ENCODE measurements at places on chromosomes 12 and 14.

DNA sequence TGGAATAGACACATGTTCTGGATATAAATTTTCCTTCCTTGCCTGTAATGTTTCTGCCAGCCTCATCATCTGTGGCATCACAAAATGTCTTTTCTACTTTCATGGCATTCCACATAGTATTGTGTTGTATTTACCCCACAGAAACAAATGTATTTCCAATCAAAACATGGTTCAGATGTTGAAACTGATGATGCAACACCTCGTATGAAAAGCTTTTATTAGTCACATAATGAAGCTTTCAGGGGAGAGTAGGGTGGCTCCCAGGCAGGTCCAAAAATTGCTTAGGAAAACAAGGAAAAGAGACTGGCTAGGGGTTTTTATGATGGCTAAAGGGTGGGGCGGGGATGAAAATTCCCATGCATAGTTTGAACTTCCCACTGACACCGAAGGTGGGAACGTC, 29.1 kb upstream of the ZNF641 start:
- no peak for DNase-seq

DNA sequence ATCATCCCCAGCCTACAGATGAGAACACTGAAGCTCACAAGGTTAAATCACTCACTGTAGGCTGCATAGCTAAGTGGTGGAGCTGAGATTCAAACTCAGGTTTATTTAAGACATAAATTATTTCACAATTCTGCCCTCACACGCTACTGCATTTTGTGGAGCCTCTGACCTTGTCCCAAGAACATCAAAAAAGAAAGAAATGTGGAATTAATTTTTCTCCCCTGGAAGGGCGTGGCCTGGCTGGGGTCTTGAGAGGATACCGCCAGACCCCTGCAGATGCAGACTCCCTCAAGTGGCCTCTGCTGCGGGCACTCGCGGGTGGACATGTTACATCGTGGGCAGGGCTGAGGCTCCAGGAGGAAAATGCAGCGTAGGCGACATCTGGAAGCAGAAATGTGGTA, 40.6 kb downstream of the LTBP2 start:
- no peak for DNase-seq

DNA sequence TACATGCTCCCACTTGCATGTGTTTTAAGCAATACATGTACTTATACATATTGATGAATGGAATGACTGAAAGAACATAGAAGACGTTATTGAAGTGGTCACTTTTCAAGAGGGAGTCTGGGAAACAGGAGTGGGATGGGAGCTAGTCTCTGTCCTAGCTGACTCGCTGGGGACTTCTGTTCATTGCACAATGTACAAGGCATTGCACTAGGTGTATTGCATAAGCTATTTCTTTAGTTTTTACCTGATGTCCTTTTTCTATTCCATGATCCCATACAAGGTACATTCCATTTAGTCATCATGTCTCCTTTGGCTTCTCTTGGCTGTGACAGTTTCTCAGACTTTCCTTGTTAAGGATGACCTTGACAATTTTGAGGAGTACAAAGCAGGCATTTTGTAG, 4.0 kb upstream of the MYO1H start:
- no peak for DNase-seq

- no peak for DNase-seq
Observed at GRCh38 chr14:75648066-75648838, 12.4 kb downstream of the ERG28 start.

DNA sequence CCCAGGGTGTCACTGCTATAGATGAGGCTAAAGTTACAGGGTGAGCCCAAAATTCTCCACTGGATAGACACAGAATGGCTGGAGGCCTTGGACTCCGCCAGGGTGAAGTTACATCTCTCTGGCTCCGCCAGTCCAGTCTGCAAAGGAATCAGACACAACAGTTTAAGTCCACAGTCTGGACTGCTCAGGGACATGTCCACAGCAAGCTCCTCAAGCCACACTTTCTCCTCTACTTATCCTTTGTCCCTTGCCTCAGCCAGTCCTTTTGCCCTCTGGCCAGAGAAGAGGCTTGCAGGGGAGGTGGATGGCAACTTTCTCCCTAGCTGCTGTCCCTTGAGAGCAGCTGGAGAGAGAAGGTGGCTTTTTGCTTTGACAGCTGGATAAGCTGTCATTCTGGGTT, 28.0 kb downstream of the PTPRB start:
- DNase-seq: no peak

- DNase-seq: no peak
Observed at GRCh38 chr14:32509632-32510187, 180.6 kb downstream of the AKAP6 start.

- DNase-seq: no peak
Observed at GRCh38 chr14:67883717-67884116, 64.1 kb downstream of the RAD51B start.

DNA sequence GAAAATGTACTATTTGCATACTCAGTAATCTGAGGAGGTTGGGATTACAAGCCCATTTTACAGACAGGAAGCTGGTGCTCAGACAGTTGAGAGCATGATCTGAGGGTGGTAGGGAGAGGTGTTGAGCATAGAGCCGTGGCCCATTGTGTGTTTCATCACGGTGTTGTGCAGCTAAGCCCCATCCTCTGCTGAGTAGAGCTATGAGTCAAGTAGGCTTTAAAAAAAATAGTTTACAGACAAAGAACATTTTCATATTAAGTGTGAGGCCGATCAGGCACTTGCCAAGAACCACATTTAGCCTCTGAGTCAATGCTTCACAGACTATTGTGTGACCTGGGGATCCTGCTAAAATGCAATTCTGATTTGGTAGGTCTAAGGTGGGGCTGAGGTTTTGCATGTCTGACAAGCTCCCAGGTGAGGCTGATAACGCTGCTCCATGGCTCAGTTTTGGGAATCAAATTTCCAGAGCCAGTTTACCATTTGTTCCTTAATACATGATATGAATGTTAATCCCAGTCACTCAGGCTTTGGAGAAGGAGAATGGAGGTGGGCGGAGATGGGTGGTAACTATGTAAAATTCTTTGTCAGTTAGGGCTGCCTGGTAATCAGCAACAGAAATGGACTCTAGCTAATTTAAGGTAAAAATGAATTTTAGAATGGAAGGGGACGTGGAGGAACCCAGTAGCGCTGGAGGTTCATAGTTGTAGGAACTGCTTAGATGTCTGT, 22.2 kb downstream of the ZNF664 start:
- DNase-seq: no peak

DNA sequence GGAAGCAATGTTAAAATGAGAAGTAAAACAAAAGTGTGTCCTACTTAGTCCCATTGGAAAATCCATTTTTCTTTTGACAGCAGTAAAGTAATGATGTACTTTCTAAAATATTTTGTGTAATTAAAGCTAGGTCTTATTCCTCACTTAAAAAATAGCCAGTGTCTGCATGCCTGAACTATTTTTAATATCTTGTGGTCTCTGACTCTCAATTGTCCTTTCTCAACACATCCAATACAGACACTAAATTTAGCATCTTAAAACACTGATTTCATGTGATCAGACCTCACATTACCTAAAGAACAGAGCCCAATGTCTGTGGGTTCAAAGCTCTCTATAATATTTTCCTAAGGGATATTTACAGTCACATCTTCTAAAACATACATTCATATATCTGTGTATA, 108.0 kb downstream of the DERA start:
- no peak for DNase-seq

- DNase-seq: no peak
Observed at GRCh38 chr12:49872381-49872780, 29.5 kb upstream of the BCDIN3D start.

DNA sequence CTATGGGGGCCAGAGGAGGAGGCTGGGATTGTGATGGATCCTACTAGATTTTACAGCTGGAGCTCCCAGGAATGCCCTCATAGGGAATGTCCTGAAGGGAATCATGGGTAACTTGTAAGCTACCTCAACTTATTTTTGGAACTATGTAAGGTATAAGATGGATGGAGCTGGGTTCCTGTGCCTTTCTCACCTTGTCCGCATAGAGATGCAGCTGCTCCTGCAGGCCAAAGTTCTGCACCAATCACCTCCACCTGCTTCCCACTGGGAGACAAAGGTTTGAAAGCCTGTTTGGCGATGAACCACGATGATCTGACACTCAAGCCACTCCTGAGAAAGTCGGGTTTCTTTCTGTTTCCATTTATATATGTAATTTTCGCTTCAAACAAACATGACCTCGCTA, 648 bp upstream of the AKAP5 start:
- no peak for DNase-seq

GRCh38 chr12:59111851-59112250, 191.5 kb upstream of the LRIG3 start:
- DNase-seq: no peak

DNA sequence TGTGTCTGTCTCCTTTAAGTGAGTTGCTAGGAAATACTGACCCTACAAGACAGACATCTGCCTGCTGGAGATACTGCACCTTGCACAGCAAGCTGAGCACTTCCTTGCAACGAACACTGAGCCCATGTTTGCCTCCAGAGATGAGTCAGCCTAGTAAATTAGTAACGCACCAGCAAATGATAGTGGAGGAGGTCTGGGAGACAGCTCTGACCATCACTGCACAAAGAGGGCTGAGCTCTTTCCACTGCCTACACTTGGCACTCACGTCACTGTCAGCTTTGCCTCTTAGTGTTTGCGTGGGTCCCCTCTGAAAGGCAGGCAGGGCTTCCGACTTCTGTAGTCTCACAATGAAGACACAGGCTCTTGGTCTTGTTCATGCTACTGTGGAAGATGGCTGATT, 109.0 kb downstream of the APAF1 start:
- DNase-seq: no peak

GRCh38 chr12:76020281-76020680, 11.3 kb downstream of the PHLDA1 start:
- peak; percentile 69 for DNase-seq

GRCh38 chr12:105756961-105757360, 381.8 kb downstream of the NUAK1 start:
- no peak for DNase-seq

DNA sequence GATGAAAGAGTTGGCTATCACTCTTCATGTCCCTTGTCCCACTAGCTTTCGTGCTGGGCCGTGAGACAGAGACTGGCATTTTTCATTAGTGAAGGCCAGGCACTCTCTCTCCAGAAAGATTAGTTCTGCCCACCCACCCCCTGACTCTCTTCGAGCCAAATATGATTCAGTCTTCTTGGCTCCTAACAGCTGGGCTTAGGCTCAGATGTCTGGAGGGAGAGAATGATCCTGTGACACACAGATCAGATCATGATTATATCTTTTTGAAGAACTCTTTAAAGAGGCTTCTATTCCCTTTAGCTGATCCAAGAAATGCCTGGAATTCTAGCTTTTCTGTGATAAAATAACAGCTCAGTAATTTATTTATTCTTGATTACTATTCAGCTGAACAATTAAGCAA, 5.2 kb upstream of the GNG2 start:
- DNase-seq: no peak

DNA sequence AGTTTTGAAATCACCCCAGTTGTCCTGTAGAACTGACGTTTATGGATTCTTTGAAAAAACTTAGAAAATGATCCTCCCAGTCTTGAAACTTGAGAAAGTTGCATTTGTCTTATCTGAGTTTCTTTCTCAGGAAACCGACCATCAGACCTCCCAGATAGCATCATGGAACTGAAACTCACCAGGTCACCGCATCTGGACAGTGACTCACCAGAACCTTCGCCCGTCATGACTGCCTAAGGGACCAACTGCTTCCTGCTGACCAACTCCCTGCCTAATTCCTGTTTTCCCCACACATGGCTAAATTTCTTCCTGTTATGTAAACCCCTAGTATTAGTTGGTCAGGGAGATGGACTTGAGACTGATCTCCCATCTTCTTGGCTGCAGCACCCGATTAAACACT, 175.7 kb downstream of the RIMBP2 start:
- no peak for DNase-seq

- DNase-seq: no peak
Observed at GRCh38 chr12:75058228-75058627, 151.4 kb downstream of the KCNC2 start.

Data from stimulated activated CD8-positive, alpha-beta memory T cell treated with anti-CD3 and anti-CD28 coated beads, Interleukin-7, amount 100 ng/mL, for 4 hours (primary cell).